Sigmoid colon (tissue), 7 donors: ENCODE measurements at places on chromosomes 4 and X. TPM values are rescaled to one million over a fixed set of nuclear protein-coding genes. Genes with fewer than 3 reads are reported as not detected.

The TDO2 gene
- total RNA-seq, result not detected

DNA sequence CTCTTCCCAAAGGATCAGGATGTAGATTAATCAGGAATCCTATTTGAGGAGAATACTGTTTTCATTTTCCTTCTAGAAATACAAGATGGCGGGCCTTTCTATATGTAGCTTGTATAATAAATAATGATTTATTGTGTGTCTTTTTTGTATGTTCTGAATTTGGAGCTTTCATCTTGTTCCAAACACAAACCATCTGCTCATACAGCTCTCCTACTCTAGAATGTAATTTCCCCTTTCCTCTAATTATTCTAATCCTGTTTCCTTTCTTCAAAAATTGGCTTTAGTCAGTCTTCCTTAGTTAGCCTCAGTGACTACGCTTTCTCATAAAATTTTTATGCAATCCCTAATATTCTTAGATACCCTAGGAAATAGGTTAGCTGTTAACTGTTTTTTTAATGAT lies 422.2 kb downstream of the INPP4B start:
- no peak for DNase-seq

DNA sequence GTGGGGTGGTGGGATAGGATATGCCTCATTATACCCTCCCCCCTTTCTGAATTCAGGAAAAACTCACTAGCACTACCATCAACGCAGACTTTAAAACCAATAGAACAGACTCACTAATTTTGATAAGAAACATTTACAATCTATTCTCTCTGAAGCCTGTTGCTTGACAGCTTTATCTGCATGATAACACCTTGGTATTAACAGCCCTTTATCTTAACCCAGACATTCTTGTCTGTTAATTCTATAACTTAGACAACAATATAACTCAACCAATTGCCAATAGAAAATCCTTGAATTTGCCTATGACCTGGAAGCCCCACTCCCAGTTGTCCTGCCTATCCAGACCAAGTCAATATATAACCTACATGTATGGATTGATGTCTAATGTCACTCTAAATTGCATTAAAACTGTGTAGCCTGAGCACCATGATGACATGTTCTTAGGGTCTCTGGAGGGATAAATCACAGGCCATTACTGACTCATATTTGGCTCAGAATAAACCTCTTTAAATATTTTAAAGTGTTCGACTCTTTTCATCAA lies 1.5 kb upstream of the UGT2A3 start:
- DNase-seq, result no peak

- DNase-seq, result no peak
These were observed 224.2 kb downstream of the DMD start for GRCh38 chrX:32987142-32987541.

The CXorf49B gene
- total RNA-seq, result not detected

GRCh38 chrX:37829721-37830120 lies 17.6 kb downstream of the DYNLT3 start:
- DNase-seq, result no peak

- no peak for DNase-seq
These were observed 12.8 kb upstream of the NAT8L start for GRCh38 chr4:2046031-2046961.

The C4orf54 gene
- under 0.01 TPM for total RNA-seq

- no peak for DNase-seq
These were observed 446.9 kb downstream of the BCOR start for GRCh38 chrX:39650768-39651347.

The CXXC4 gene
- total RNA-seq, result 4.3 TPM

DNA sequence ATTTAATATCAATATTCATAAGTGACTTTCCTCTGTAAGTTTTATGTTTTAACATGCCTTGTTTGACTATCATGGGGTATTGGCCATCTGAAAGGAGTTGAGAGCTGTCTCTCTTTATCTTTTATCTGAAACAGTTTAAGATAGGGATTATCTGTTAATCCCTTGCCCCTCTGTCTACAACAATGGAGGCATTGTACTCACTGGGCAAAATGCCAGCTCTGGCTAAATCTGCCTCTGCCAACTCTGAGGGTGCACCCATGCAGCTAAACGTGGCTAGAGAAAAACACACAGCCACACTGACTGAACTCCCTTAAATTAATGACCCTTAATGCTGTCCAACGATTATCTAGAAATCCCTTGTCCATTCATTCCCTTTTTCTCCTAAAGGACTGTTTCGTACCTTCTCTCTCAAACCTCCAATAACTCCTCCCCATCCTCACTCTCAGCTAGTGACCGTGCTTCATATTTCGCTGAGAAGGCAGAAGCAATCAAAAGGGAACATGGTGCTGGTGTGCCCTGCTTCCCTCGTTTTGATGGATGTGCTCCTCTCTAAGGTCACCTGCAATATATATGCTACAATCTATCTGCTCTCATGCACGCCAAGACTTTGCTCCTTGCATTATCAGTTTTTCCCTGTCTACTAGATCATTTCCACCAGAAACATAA lies 10.3 kb downstream of the PHKA2 start:
- no peak for DNase-seq

DNA sequence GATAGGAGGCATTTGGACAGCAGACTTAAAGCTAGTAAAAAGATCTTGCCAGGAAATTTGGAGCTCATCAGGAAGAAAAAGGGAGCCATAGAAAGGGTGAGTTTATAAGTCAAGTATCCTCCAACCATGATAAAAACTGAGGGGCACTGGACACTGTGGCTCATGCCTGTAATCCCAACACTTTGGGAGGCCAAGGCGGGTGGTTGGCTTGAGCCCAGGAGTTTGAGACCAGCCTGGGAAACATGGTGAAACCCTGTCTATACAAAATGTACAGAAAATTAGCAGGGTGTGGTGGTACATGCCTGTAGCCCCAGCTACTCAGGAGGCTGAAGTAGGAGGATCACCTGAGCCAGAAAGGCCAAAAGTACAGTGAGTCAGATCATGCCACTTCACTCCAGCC lies 48.7 kb downstream of the ANTXR2 start:
- DNase-seq, result no peak

The DCLK2 gene
- 23.8 TPM for total RNA-seq

DNA sequence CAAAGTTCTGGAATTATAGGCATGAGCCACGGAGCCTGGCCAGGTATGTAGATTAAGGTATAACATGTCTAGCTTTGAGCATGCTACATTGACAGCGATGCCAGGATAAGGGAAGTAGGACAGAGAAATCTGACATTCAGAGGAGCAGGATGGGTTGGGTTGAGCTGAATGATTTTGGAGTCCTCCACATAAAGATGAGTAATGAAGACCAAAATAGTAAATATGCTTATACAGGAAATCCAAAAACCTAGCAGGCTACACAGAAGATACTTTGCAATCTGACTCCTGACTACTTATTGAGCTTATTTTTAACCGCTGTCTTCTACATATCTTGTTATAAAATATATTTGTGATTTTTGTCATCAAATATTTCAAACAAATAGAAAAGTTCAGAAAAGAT lies 69.7 kb downstream of the PDGFC start:
- DNase-seq, result no peak

- DNase-seq, result no peak
These were observed 100.4 kb downstream of the ITM2A start for GRCh38 chrX:79266702-79267101.

The OGT gene
- total RNA-seq, result 119 TPM

The PFKFB1 gene
- 1.1 TPM for total RNA-seq

The PGRMC1 gene
- 104 TPM for total RNA-seq

DNA sequence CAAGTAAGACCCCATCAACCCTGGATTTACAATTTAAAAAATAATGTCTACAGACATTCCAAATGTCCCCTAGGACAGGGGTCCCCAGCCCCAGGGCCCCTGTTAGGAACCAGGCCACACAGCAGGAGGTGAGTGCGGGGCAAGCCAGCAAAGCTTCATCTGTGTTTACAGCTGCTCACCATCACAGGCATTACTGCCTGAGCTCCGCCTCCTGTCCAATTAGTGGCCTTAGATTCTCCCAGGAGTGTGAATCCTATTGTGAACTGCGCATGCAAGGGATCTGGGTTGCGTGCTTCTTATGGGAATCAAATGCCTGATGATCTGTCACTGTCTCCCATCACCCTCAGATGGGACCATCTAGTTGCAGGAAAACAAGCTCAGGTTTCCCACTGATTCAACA lies 146.1 kb downstream of the ATP10D start:
- no peak for DNase-seq

The CACNA1F gene
- not detected for total RNA-seq

GRCh38 chr4:25904748-25905082 lies 9.3 kb upstream of the SMIM20 start:
- no peak for DNase-seq

- no peak for DNase-seq
These were observed 74.1 kb downstream of the RASGEF1B start for GRCh38 chr4:81397635-81398034.

DNA sequence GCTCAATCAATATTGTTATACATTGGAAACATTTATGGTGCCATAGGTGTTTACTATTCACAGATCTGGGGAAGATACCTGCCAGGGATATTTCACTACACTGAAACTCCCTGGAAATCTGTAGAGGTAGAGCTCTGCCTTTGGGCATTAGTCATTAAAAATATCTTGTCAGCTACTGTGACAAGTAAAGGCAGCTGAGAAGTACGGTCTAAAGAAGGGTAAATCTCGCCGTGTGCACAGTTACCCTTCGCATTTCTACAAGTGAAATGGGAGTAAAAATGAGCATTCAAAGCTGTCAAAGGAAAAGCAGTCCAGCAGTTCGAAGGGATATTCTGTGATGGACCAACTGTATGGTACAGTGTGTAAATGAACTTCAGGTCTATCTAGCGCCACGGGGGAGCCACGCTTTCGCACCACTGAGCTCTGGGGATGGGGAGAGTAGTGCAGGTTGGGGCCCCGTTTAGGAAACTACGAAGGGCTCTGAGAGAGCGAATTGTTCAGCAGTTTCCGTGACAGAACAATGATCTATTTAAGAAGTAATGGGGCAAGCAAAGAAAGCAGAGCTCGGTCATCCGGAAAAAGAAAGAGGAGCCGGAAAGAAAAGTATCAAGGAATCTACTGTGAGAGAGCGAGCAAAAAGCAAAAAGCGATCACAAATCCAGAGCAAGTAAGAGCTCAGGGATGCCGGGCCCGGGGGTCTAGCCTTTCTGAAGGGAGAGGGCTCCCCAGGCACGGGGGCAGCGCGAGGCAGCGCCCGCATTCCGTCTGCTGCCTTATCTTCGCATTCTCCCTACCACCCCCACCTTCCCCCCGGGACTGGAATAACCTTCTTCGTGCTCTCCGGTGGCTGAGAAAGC lies 646 bp downstream of the TIGD4 start:
- DNase-seq, result peak; percentile 66

The PLP1 gene
- 38.7 TPM for total RNA-seq

DNA sequence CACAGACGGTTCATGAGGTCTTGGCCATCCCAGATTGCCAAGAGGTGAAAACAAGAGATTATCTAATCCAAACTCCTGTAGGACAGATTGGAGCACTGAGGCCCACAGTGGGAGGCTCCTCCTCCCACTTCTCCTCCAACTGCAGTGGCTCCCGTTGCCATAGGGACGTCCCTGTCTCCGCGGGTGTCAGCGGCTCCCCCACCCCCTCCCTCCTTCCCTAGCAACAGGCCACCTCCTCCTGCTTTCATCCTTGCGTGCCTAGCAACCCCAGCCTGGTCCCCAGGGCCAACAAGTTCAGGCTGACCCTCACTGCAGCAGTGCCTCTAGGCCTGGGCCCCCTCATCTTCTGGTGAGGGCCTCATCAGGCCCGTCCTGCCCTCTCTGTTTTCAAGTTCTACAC lies 6.8 kb upstream of the IQSEC2 start:
- no peak for DNase-seq
